ENCODE measurements at places on chromosomes 7 and 10.
A peak's percentile ranks its signal among the peaks of the same experiment; 100 is the strongest.

DNA sequence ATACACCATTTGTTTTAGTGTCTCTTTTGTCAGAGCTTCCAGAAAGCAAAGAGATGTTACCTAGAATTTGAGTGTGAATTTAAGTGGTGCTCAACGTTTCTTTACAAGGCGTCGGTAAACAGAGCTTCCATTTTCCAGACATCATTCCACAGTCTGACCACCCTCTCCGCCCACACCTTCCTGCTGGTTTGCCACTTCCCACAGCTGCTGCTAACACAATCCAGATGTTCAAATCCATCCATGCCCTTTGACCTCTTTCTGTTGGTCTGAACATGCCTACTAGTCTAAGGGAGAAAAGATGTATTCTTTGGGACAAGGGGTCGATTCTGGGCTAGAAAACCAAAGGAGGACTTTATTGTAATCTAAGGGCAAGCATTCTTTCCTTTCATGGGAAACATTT lies 86.1 kb downstream of the FAM107B start:
- DNase-seq: no peak

- DNase-seq: peak; percentile 38
Measured at GRCh38 chr10:114492351-114493037, 88.2 kb upstream of the AFAP1L2 start.

- DNase-seq: no peak
Measured at GRCh38 chr10:10848488-10849111, 169.1 kb upstream of the CELF2 start.

- no peak for DNase-seq
Measured at GRCh38 chr10:12435348-12435747, 86.0 kb downstream of the CAMK1D start.

DNA sequence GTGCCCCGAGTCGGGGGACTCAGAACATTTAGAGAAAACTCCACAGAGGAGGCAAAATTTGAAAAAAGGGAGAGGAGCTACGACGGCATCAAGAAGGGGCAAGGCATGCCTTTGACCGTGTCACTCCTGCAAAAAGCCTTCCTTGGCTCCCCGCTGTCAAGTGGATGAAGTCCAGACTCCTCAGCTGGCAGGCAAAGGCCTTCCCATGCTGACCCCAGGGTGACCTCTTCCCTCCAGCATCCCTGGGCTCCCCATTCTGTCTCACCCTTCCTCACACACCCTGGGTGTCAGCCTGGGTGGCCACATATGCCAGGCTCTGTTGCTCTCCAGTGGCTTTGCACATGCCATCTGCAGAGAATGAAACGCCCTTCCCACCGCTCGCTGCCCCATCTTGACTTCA lies 88.4 kb upstream of the ZMIZ1 start:
- no peak for DNase-seq

GRCh38 chr7:138388673-138389491 lies 71.2 kb upstream of the TRIM24 start:
- peak; percentile 40 for DNase-seq

DNA sequence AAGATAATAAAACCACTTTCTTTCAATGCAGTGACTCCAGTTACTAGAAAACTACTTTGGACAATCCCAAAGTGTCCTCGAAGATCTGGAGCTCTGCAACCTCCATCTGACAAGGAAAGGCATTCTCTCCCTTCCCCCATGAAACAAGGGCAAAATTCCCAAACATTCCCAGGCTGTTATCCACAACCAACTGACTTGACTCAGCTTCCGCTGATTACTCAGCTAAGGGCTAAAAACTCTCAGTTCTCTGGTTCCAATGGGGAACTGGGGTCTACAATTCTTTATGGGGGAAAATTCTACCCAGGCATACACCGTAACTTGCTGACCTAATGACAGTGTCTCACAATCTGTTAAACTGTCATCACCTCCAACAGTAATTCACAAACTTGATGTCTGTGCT lies 48.4 kb downstream of the SFMBT2 start:
- no peak for DNase-seq

GRCh38 chr7:130521258-130521951 lies 29.5 kb downstream of the MEST start:
- DNase-seq: no peak

DNA sequence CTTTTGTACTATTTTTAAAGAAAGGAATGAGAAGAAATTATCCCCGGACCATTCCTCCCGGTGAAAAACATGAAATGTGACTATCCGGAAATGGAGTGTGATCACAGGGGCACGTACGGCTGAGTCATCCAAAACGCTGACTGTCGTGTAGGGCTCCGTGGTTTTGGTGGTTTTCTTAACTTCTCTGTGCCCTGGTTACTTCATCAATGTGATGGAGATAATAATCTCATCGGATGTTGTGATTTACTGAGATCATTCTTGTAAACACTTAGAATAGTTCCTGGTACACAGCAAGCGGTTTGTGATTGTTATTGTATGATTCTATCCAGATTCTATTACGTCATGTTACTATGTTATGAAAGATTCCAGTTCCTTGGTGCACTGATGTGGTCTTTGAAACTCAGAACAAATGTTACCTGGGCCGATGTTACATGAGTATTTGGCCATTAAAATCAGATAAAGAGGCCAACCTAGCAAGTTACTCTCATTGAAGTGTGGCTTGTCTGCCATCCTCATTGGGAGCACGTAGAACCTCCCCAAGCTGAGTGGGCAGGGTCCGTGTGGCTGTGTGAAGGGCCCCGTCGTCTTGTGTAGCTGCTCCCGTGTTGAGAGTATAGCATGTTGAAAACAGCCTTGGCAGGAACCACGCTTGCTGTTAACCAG lies 99.5 kb downstream of the CAMK1D start:
- DNase-seq: peak; percentile 88

GRCh38 chr7:40899151-40899550 lies 764.3 kb downstream of the SUGCT start:
- no peak for DNase-seq

GRCh38 chr7:136122026-136122425 lies 144.9 kb upstream of the MTPN start:
- DNase-seq: no peak

- no peak for DNase-seq
Measured at GRCh38 chr7:122485856-122486255, 181.3 kb upstream of the FEZF1 start.

DNA sequence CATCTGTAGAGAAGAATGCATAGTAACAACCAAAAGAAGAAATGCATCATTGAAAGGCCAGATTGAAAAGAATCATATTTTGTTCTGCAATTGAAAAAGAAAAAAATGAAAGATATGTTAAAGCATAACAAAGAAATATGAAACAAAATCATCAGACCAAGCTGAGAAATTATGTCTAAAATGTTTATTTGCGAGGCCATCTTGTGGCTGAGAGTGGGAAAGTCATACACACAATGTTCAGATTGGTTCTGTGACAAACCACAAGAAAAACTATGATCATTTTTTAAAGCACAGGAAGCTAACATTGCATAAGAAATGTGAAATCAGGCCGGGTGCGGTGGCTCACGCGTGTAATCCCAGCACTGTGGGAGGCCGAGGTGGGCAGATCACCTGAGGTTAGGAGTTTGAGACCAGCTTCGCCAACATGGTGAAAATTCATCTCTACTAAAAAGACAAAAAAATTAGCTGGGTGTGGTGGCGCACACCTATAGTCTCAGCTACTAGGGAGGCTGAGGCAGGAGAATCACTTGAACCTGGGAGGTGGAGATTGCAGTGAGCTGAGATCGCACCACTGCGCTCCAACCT lies 36.6 kb downstream of the ABCB5 start:
- DNase-seq: peak; percentile 63

DNA sequence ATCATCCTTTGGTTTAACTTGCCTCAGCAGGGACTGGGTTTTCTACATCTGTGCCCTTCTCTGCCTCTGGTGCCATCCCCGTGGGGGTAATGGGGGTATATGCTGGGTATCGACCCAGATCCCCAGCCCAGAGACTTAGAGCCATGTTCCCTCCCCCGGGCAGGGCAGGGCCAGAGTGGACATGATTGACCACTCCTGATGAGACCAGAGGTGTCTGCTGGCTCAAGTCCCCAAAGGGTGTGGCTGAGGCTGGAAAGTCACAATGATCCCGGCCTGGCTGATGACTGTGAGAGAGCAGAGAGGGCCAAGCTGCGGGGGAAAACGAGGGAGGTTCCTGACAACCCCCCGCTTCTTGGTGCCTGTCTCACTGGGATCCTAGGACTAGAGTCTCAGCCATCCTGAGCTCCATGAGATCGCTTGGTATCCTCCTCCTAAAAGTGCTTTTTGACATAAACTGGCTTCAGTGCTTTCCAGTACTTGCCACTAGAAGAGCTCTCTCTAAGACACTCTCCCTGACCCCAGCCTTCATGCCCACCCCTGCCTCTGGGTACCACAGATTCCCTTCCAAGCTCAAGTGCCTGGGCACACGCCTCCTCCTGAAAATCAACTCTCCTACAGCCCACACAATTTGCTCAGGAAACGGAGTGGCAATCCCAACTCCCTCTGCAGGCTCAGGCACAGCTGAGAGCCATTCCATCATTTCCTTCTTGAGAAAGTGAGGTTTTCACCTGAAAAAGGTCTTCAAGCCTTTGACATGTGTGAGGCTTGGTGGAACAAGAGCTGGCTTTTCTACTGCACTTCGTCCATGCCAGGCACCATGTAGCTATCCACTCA lies 33.9 kb downstream of the DRGX start:
- no peak for DNase-seq

- DNase-seq: no peak
Measured at GRCh38 chr10:71644307-71645180, 75.0 kb downstream of the C10orf105 start.

DNA sequence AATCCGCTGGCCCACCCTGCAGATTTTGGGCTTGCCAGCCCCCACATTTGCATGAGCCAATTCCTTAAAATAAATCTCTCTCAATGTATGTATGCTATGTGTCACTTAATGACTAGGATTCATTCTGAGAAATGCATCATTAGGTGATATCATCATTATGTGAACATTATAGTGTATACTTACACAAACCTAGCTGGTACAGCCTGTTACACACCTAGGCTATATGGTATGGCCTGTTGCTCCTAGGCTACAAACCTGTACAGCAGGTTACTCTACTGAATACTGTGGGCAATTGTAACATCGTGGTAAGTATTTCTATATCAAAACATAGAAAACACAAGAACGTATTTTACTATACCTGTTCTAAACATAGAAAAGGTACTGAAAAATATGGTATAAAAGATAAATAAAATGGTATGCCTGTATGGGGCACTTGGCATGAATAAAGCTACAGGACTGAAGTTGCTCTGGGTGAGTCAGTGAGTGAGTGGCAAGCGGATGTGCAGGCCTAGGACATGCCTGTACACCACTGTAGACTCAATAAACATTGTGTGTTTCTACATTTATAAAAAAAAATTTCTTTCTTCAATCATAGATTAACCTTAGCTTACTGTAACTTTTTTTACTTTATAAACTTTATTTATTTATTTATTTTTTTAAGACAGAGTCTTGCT lies 135.9 kb downstream of the ABCA13 start:
- DNase-seq: no peak

- DNase-seq: no peak
Measured at GRCh38 chr7:21141476-21141875, 286.4 kb upstream of the SP4 start.

- DNase-seq: no peak
Measured at GRCh38 chr10:62323751-62324150, 50.4 kb upstream of the ZNF365 start.

DNA sequence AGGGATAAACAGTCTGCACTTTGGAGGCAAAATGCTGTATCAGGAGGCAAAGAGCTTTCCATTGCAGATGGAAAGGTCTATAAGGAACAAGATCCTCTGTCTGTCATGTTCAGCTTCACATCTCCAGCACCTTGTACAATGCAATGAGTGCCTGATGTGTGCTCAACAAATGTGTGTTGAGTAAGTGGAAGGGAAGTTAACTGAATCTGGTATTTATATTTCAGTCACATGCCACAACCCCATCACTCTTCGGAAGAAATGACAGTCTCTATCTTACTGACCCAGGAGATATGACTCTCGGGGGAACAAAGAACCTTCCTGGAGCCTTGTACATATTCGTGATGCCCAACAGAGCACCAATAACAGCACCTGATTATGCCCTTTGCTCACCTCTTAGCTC lies 20.0 kb upstream of the DNAJC1 start:
- DNase-seq: no peak

- DNase-seq: no peak
Measured at GRCh38 chr7:83672157-83672556, 23.2 kb upstream of the SEMA3E start.
